Left hindlimb (tissue), 1 donor: ENCODE measurements at places on chromosomes 7 and 10.

DNA sequence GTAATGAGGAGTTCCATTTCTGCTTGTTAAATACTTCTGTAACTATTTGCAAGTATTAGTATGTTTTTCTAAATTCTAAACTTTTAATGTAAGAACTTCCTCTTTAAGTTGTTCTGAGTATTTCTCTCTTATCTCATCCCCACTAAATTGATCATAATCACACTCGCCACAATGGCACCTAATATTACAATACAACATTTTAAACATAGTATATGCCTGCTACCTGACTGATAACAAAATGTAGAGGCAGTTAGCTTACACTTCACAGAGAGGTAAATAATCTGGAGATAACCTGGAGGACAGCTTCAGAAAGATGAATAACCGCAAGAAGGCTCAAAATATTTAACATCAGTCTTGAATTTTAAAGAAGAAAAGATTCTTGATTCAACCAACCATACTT is 48.6 kb downstream of the HIBADH start:
- DNase-seq: no peak

DNA sequence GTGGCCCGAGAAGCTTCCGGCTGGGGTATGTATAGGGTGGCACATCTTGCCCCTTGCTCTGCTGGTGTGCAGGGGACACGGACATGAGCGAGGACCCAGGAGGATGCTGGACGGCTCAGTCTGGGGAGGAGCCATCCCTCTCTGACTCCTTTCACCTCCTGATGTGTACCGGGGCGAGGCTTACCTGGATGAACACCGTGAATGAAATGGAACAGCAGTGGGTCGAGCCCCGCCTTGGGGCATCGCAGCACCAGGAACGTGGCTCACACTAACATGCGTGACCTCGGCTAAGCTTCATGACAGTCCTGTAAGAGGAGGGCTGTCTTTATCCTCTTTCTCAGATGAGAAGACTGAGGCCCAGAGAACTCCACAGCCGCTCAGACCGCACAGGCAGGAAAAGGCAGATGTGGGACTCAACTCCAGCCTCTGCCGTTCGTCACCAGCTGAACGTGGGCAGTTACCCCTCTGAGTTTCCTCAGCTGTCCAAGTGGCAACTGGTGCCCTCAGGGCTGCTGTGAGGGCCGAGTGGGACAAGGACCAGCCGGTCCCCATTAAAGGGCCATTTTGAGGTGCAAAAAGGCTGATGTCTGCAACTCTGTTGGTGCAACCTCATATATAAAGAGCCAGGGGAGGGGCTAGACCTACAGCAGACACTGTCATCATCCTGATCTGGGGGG is 54.5 kb downstream of the INSIG1 start:
- DNase-seq: no peak

DNA sequence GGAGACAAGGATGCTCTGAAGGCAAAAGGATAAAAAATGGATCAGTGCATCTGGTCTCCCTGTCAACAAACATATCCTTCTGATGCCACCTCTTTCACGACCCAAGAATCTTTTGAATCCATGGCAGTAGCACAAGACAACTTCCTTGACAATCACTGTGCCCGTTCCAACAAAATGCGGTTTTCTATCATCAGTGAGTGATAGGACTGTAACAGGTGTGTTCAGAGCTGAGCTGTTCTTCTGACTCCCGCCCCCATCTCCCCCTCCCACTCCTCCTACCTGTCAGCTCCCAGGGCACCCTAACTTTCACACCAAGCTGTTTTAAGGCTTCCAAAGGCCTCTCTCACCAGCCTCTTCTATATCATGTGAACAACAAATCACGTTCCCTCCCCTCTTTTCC is 74.8 kb downstream of the PARD3 start:
- DNase-seq: no peak

DNA sequence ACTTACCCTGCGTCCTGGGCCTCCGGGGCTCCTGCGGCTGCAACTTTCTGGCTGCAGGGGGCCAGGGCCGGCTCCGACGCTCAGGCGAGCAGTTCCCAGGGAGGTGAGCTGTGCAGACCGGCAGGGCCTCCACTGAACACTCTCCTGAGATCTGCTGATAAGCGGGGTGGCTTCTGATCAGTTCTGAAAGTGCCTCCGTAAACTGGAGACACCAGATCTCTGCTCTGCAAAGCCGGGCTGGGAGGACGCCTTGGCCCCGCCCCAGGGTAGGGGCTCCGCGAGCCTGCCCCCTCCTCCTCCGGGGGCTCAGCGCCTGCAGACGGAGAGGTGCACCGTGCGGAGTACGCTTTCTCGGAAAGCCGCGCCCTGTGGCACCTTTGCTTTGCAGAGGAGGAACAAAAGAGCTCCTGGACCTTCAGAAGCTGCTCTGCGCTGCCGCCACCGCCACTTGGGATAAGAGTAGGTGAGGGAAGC is 141.3 kb upstream of the VKORC1L1 start:
- no peak for DNase-seq

- DNase-seq: no peak
Observed at GRCh38 chr10:51022933-51023585, 51.2 kb upstream of the PRKG1 start.

DNA sequence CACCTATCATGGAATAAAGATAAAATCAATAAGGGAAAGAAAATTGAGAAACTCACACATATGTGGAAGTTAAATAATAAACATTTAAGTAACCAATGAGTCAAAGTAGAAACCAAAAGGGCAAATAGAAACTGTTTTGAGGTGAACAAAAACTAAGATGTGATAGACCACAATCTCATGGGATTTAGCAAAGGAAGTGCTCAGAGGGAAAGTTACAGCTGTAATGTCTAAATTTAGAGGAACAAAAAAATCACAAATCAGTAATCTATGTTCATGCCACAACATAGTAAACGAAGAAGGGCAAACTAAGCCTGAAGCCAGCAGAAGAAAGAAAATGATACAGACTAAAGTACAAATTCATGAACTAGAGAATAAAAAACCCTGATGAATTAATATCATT is 16.3 kb downstream of the CYP3A4 start:
- DNase-seq: no peak

DNA sequence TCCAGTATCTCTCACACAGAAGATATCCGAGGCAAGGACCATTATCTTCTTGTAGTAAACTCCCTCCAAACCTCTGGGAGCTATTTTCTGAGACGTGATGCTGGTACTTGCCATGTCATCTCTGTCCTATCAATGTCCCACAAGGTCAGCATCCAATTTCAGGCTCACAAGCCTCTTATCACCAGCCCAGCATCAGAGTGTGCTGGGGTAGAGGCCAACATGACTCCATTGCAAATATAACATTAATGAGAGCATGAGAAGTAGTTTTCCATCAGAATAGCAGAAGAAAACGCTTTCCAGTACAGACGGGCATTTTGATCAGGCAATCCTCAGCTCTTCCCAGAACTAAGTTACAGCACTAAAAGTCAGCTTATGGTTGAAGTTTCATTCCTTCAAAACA is 5.6 kb downstream of the MORN4 start:
- no peak for DNase-seq

- DNase-seq: no peak
Observed at GRCh38 chr10:117530791-117531190, 11.8 kb upstream of the EMX2 start.

DNA sequence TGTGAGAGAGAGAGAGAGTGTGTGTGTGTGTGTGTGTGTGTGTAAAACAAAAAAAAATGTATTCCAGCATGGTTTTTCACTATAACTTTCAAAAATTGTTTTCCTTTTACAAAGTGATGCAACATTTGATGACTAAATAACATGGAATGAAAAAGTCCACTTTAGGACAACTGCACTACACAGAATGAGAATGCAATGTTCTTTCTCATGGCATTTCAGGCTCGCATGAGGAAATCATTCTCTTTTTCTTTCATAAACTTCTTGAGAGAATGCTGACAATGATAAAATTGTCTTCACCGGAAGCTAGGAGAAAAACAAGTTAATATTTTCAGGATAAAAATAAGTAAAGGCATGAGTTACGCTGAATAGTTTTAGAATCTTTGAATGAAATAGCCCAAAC is 53.7 kb downstream of the SLC16A12 start:
- no peak for DNase-seq

DNA sequence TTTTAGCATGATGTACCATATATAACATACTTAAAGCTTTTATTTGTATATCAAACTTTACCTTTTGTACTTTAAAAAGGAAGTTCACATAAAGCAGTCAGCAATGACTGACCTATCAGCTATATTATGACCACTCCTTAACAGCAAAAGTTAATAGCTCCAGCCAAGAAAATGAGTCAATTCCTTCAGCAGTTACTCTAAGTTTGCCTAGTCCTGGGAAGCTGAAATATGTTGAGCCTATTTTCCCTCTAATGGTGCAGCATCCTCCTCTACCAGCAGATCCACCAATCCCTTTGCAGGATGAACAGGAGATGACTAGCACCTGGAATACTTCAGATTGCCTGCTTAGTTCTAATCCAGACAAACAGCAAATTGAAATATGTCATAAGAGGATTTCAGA is 64.2 kb downstream of the CUL2 start:
- no peak for DNase-seq

DNA sequence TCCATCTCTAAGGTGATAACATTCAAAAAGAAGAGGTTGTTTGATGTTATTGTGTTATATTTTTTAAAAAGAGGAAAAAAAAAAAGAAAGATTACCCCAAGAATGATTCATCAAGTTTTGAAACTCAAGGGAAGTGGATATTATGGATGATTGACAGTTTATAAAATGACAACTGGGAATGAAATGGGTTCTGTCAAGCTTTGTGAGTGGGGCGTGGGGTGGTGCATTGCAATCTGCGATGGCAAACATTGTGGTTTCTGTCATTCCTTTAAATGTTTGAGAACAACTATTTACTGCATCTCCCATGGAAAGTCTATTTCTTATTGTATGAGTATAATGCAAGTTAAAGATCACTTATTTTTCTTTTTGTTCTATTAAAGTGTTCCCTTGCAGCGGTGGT is 297.0 kb downstream of the CCDC3 start:
- DNase-seq: no peak

GRCh38 chr7:107232568-107233090 is 63.8 kb downstream of the HBP1 start:
- no peak for DNase-seq

DNA sequence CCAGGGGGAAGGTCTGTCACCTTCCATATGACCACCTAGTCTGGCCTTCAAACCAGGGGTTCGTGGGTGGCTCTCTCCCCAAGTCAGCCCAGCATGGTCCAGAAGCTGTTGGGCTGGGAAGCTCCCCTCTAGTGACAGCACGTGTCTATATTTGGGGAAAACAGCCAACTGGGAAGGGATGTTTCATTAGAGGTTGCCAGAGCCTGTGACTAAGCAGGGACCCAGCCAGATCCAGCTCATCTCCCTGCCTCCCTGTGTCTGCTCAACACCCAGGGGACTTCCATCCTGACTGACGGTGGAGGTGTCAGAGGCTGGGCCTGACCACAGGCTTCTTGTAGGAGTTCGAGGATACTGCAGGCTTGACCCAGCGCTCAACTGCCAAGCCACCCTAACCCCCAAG is 10.5 kb downstream of the STYXL1 start:
- no peak for DNase-seq

DNA sequence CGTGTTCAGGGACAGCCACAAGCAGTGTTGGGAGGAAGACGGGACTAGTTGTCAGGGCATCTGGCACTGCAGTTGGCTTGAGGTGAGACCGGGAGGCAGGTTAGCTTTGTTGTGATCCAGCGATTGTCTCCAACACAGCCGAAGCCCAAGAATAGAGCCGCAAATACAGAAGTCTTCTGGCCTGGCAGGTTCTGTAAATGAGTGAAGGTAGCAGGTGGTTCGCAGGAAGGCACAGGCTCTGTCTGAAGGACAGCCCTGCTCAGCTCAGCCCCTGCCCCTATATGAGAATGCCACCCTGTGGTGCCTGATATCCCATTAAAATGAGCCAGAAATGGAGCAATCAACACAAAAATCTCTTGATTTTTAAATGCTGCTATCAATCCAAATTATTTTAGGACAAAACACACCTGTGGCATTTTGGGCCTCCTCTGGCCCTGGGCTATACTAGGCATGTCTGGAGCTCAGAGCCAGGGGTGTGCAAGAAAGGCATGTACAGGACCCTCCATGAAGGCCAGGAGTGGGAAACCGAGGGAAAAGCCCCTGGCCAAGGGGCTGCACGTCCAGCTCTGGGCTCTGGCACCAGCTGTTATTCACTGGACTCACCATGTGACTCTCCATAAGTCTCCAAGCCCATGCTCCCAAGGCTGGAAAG is 11.2 kb upstream of the C10orf71 start:
- DNase-seq: no peak

DNA sequence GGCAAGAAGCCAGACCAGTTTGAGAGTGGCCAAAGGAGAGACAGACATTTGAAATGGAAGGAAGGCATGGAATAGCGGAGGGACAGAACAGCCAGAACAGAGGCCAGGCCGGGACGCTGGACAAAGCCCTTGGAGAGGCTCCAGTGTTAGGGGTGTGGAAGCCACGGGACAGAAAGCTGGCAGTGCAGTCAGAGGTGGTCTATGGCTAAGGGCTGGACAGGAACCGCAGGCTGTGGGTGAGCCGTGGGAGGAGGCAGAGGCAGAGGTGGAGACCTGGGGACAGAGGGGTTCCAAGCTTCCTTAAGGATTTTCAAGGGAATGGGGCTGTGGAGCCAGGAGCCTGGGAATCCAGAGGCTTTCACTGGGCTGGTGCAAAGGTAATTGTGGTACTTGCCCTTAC is 301.1 kb downstream of the GFRA1 start:
- DNase-seq: no peak

GRCh38 chr7:42661312-42661711 is 250.6 kb downstream of the C7orf25 start:
- no peak for DNase-seq

- no peak for DNase-seq
Observed at GRCh38 chr10:78035025-78035424, 1.4 kb downstream of the RPS24 start.

DNA sequence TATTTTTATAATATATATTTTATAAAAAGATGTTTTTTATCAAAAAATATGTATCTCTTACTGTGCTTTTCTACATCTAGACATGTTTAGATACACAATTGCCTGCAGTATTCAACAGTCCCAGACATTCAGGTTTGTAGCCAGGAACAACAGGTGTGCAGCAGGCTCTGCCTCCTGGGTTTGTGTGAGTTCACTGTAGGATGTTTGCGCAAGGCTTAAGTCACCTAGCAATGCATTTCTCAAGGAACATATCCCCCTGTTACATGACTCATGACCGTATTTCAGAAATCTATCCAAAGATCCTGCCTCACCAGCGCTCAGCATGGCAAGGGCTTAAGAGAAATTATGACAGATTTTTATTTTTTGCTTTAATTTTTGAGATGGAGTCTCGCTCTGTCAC is 41.5 kb downstream of the PITRM1 start:
- DNase-seq: peak; percentile 12
